ENCODE measurements at places on chromosomes 3 and 15.
A peak's percentile ranks its signal among the peaks of the same experiment; 100 is the strongest.

DNA sequence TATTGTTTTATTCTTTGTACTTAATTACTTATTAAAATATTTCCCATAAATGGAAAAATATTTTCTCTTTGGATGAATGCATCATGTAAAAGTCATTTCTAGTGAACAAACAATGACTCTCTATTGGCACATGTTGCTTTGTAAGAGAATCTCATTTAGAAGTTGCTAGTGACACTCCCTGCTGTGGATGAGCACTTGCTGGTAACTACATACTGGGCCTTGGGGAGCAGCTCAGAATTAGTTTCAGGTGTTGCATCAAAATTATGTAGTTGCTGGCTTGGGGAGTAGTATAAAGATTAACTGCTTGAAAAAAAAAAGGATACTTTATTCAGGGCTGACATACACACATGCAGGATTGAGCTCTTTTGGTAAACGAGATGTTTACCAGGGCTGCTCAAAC is 80.3 kb upstream of the KCNAB1 start:
- DNase-seq: no peak

GRCh38 chr15:93942269-93942694 is 289.1 kb upstream of the MCTP2 start:
- no peak for DNase-seq

DNA sequence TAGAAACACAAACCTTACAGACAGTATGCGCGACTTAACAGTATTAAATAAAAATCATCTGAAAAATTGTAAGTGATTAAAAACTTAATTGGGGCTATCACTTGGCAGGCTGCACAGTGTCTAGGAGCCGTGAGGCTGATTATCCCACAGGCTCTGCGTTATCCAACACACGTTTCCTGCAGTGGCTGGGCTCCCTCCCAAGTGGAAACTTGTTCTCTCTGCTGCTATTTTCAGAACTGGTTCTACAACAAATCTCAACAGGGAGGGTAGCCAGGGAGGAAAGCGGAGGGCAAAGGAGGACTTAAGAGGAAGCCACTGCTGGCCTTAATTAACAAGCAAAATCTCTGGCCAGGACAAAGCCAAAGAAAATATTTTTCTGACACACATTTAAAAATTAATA is 555.2 kb downstream of the MAGI1 start:
- DNase-seq: no peak

DNA sequence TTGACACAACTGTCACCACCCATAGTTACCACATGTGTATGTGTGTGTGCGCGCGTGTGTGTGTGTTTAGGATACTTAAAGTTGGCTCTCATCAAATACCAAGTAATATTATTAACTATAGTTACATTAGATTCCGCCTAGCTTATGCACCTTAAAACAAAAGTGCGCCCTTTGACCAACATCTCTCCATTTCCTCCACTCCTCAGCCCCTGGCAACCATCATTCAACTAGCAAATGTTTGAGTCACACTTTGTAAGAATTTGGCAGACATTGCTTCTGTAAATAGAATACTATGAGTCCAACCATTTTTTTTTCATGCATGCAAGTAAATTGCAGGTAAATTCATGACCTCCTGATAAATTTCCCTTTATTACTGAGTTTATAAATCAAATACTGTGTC is 169.3 kb downstream of the GBE1 start:
- no peak for DNase-seq

DNA sequence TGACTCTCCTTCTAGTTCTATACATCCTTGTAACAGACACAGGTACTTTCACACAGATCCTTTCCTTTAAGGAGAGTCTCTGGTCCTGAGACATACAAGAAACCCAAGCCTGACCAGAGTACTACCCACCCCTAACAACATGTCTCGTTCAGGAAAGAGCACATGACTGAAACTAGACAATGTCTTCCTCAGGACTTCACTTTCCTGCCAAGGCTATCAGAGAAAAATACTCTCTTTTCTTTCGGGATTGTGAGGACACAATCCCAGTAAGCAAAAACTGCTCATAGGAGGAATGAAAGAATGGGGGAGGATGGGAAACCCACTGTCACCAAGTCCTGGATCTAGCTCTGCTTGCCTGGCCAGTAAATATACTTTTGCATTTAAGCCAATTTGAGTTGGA is 11.5 kb upstream of the ANKRD28 start:
- DNase-seq: no peak

GRCh38 chr15:25241241-25241801 is 197.5 kb downstream of the UBE3A start:
- no peak for DNase-seq

DNA sequence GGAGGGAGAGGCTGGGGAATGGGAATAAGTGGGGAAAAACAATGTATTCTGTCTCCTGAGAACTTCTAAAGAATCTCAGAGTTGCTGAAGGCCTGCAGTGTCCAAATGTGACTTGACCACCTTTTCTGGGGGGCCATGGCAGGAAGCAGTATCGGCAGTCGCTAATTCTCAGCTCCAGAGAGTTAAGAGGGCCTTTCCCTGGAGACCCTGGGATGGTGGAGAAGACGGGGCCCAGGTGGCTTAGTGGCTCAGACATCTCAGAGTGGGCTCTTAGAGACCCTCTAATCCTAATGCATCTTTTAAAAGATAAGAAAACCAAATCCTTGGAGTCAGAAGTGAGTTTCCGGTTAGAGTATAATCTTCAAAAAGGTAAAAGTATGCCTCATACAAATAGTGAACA is 15.1 kb downstream of the RTP4 start:
- no peak for DNase-seq

DNA sequence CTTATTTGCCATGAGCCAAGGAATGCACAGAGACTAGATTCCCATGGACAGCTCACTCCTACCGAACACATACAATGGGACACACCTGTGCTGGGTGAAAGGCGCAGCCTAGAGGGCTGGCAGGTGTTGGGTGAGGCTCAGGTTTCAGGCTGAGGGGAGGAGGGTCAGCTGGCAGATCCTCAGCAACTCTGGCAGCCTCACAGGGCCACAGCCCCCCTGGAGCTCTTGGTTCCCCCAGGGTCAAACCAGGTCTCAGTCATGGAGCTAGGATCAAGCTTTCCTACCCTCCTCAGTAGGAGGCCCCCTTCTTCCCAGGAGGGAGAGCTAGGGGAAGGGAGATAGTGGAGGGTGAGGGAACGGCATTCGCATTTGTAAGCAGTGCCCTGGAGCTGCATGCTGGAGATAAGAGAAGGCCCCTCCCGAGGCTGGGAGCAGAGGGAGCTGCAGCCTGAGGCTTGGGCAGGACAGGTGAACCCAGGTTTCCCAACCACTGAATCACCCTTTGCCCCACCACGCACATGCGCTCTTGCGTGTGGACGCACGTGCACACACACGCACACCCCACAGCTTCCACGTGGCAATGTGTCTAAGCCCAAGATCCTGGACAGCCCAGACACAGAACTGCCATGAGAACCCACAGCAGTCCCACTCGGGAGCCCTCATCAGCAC is 26.3 kb upstream of the TFRC start:
- no peak for DNase-seq

DNA sequence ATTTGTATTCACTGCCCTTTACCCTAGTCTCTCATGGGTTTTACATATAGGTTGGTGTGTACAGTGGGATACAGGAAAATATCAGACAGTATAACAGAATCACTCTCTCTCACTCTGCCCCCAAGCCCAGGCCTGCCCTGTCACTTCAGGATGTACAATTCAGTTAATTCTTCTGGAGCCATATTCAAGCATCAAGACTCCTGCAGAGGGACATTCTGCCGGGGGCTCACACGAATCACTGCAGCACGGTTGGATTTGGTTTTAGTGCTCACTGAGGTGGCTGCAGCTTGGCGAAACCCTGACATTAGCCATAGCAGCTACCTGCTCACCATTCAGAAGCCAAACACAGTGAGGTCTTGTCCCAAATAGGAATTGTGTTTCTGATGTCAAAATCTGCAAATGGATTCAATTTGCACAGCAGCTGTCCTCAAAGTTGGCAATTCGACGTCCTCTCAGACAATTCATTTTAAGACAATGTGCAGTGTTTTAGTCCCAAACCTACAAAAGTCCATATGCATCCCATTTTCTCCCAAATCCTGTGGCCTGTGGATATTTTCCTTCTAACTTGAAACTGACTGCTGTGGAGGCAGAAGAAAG is 82.9 kb downstream of the CHSY1 start:
- no peak for DNase-seq

DNA sequence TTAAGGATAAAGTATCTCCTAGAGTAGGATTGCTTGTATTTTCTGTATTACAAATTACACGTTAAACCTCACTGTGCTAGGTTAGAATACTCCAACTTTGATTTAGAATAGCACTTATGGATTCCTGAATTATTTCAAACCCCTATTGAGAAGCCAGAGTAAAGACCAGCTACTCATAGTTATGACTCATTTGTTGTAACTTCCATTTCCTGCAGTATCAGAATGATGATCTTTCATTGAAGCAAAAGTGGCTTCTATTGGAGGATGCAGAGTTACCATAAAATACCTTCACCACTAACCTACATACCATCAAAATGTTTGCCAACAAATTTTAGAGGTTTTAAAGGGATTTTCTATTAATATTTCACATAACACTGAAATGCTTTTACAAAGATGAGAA is 1322.7 kb upstream of the ALCAM start:
- DNase-seq: no peak

- no peak for DNase-seq
Observed at GRCh38 chr3:134449277-134449676, 36.5 kb downstream of the ANAPC13 start.

- peak; percentile 61 for DNase-seq
Observed at GRCh38 chr15:82749951-82750830, 40.5 kb upstream of the AP3B2 start.

GRCh38 chr3:193589129-193589528 is 3.9 kb upstream of the OPA1 start:
- no peak for DNase-seq

GRCh38 chr3:182686033-182686886 is 107.0 kb upstream of the ATP11B start:
- DNase-seq: no peak

GRCh38 chr3:2880218-2880756 is 229.9 kb downstream of the IL5RA start:
- DNase-seq: no peak

DNA sequence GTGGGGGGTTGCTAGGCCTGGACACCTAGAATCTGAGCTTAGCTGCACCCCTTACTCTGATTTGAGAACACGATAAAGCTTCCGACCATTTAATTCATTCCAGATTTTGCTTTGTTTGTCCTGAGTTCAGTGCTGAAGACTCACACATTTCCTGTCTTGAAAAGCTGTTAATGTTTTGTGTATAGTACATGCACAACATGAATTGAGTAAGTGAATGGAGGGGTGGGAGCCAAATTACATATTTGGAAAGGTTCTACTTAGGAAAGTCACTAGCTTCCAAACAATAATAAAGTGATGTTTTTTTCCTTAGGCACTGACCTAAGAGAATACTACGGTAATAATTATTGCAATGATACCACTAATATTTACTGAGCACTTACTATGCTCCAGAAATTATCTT is 955.2 kb upstream of the NR2F2 start:
- no peak for DNase-seq

- no peak for DNase-seq
Observed at GRCh38 chr3:38457111-38458003, 3.7 kb downstream of the ACVR2B start.

DNA sequence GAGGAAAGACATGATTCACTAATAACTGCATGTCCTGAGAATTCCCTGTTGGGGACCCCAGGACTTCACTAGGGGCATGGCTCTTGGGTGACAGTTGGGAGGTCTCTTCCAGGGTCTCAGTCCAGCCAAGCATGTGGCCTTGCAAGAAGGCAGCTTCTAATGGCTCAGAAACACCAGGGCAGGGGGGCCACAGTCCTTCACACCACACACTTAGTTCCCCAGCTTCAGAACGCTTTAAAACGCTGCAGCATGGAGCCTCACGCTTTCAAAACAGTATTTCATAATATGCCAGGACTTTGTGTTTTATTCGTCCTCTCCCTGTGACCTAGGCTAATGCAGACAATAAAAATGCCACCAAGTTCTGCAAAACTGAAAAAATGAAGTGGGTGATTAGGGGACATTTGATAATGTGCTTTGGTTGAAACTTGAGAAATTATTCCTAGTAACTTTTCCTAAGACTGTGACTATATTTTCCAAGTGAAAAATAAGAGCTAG is 48.4 kb upstream of the LIMD1 start:
- DNase-seq: no peak

DNA sequence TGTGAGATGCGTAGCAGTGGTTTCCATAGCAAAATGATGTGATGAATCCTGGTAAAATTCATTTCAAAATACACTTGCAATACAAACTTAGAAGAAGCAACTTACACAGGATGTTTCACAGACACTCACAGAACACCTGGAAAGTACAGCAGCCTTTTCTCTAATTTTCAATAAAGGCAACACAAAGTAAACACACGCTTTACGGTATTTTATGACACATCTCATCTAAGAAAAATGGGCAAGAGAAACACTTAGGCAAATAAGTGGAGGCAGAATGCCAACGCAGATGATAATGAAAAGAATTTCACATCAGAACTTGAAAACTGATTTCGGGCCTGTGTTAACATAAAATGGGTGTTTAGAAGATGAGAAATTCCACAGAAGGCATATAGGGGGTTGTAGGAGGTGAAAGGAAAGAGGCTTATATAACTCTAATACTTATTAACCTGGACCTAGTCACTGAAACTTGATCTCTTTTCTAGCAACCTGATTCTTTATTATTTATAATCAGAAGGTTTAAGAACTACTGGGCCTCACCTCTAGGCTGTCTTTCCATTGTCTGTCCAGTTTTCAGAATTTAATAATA is 25.6 kb upstream of the MAP3K13 start:
- DNase-seq: no peak

GRCh38 chr15:88221836-88222235 is 34.7 kb downstream of the NTRK3 start:
- DNase-seq: no peak

GRCh38 chr3:42658771-42659390 is 5.4 kb downstream of the ZBTB47 start:
- no peak for DNase-seq

- DNase-seq: no peak
Observed at GRCh38 chr3:193085655-193086054, 155.4 kb upstream of the PLAAT1 start.

DNA sequence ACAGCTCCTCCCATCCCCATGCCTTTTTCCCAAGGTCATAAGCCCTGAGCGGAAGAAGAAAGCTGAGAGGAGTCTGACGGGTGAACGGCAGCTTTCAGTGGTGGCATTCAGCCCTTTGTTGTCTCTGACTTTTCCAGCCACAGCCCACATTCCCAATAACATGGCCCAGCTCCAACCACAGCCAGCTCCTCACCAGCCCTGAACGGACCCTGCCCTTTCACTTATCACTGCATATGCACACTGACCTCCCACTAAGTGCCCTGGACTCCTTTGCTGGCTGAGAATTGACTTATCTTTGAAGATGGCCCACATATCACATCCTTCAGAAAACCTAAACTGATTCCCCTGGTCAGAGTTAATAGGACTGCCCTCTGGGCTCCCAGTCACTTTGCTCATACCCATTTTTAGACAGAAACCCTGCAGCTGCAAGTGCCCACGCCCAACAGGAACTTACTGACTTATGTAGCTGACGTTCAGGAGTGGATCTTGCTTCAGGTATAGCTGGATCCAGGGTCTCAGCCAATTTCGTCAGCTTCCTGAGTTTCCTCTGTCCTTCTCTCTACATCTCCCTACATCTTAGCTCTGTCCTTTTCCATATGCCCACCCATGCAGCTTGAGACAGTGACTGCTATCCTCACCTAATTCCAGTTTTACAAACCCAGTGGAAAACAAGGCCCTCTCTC is 348.5 kb upstream of the PROK2 start:
- DNase-seq: no peak

- no peak for DNase-seq
Observed at GRCh38 chr3:76789237-76789636, 250.7 kb upstream of the ROBO2 start.

All from stimulated activated CD8-positive, alpha-beta memory T cell treated with anti-CD3 and anti-CD28 coated beads, Interleukin-7, amount 100 ng/mL, for 1 hour (primary cell).